WTC11 (cell line): ENCODE measurements at places on chromosomes 11 and 22. TPM values are rescaled to one million over a fixed set of nuclear protein-coding genes. Genes with fewer than 3 reads are reported as not detected.

DNA sequence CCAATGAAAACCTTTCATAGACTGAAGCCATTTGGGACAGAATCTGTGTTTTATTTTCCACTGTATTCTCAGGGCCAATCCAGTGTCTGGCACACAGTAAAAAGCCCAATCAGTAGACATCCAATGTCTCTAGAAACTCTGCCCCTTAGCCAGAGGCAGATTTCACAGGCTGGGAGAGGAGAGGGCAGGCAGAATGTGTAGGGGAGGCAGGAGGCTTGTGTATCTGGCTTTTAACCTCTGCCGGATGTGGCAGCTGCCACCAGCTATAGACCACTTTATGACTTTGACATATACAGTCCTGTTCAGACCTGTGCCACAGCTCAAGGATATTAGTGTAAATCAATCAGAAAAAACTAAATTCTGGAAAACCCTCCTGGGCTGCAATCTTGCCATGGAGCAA lies 4.4 kb downstream of the EXPH5 start:
- H3K4me3 ChIP-seq: no peak overlapping the region
- peaks cover 45% of the 10 kb centered on the region for H3K4me1 ChIP-seq
- peaks cover 17% of the 10 kb centered on the region for H3K27me3 ChIP-seq
- no peak for DNase-seq
- H3K36me3 ChIP-seq: no peaks in the 10 kb centered on the region; the same call in 1 of the 2 replicates

DNA sequence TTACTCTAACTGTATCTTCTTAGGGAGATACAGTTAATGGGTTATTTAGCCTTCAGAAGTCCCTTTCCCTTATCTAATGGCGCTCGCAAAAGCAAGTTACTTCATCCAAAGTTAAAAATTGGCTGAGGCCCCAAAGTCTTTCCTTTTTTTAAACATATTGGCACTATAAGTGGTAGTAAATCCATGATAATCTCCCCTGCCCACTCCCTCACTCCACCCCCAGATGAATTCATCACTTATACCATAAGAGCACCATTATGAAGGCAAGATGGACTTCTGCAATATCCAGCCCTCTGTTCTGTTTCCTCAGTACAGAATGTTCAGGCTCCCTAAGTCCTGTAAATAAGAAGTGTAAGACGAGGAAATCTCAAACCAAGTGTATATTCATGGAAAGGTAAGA lies 37.7 kb downstream of the CHKA start:
- H3K4me3 ChIP-seq: no peak overlapping the region
- peaks cover 26% of the 10 kb centered on the region for H3K36me3 ChIP-seq
- no peak for DNase-seq
- no peaks in the 10 kb centered on the region for H3K4me1 ChIP-seq

DNA sequence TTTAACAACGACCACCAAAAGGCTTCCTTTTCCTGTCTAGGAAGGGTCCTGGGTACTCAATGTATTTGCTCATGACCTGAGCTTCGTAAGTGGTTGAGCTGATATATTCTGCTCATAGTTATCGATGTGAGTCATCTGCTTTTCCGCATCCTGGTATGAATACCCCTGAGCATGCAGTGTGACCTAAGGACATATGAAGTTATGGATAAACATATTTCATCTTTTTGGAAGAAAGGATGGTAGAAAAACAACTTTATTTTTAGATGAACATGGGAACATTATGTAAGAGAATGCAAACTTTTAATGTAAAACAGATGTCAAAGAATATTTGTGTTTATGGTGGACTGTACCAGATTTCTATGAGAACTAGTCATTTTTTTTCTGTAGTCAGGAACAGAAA lies 28.4 kb downstream of the TRPC6 start:
- no peak for DNase-seq
- H3K4me1 ChIP-seq: no peaks in the 10 kb centered on the region
- H3K4me3 ChIP-seq: no peak overlapping the region

- H3K27ac ChIP-seq: no peak overlapping the region
- no peak for DNase-seq
- H3K4me1 ChIP-seq: peaks cover 7% of the 10 kb centered on the region
- no peak overlapping the region for H3K4me3 ChIP-seq
- no peaks in the 10 kb centered on the region for H3K36me3 ChIP-seq
- no peaks in the 10 kb centered on the region; the same call in 1 of the 2 replicates for H3K27me3 ChIP-seq
Observed at GRCh38 chr11:65806979-65807378, 20.1 kb downstream of the OVOL1 start.

DNA sequence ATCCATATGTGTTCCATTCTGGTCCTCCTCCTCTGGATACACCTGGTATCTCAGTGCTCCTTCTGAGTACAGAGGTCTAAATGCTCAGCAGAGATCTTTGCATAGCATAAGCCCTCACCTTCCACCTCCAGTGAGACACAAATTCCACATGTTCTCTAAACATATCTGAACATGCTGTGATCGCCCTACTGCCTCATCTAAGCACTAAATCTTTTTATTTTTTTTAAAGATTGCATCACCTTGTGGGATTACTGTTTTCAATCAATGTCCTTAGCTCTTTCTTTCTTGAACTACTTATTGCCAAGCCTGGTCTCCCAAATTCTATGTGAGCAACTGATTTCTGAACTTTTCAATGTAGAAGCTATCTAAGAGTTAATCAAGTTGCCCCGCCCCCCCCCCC lies 113.4 kb downstream of the TRPC6 start:
- no peak for DNase-seq
- no peaks in the 10 kb centered on the region for H3K27me3 ChIP-seq
- H3K36me3 ChIP-seq: no peaks in the 10 kb centered on the region
- H3K4me3 ChIP-seq: no peak overlapping the region

TTC36 gene
- 0.70 to 0.78 TPM (median 0.71 TPM) in 3 replicates for total RNA-seq

KDELR3 gene
- 5.7 to 10.3 TPM (median 7.7 TPM) in 3 replicates for total RNA-seq

OR6A2 gene
- 0.07 to 0.27 TPM (median 0.07 TPM) in 3 replicates for total RNA-seq

CD3E gene
- 0.85 to 1.0 TPM (median 0.87 TPM) in 3 replicates for total RNA-seq

DNA sequence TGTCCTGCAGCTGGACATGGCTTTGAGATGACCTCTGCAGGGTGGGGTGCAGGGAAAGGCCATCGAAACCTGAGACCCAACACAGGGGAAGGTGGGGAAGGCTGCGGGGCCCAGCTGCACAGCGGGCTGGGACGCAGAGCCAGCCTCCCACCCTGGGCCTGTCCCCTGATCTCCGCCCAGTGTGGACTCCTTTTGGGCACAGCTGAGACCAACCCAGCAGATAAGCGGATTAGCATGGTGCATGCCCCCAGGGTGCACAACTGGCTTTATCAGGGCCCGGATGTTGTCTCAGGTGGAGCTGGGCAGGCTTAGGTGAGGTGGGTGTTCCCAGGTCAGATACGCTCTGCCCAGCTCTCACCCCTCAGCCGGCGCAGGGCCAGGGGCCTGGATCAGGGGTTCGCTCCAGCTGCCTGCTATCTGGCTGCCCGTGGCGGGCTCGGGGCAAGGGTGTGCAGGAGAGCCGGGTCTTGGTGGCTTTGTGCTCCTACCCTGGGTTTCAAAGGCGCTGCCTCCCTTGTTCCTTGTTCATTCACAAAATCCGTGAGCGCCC lies 28.1 kb upstream of the MUC5AC start:
- H3K4me1 ChIP-seq: no peaks in the 10 kb centered on the region
- peaks cover 6% of the 10 kb centered on the region for H3K27me3 ChIP-seq
- H3K4me3 ChIP-seq: no peak overlapping the region
- peak; percentile 10 for DNase-seq

DNA sequence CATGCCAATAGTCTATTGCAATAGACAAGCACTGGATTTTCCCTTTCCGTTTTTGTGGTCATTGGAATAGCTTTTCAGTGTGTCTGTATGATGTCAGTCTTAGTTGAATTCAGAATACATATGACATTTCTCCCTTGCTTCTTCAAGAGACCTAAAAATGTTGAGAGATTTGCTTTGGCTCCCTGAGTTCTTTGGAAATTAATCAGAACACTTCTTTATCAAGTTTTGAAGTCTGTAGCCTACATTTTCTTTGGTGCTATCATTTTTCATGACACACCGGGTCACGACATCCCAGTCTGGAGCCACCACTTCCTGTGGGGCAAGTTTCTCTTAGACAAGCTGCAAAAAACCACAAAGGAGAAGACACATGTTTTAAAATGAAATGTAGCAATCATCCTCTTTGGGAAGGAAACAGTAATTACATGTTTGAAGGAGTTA lies 847.1 kb downstream of the OPCML start:
- no peaks in the 10 kb centered on the region for H3K36me3 ChIP-seq
- H3K27ac ChIP-seq: no peak overlapping the region
- peaks cover 18% of the 10 kb centered on the region for H3K4me1 ChIP-seq
- no peak for DNase-seq
- no peak overlapping the region for H3K4me3 ChIP-seq

DDT gene
- total RNA-seq: 194 to 238 TPM (median 205 TPM) in 3 replicates

DNA sequence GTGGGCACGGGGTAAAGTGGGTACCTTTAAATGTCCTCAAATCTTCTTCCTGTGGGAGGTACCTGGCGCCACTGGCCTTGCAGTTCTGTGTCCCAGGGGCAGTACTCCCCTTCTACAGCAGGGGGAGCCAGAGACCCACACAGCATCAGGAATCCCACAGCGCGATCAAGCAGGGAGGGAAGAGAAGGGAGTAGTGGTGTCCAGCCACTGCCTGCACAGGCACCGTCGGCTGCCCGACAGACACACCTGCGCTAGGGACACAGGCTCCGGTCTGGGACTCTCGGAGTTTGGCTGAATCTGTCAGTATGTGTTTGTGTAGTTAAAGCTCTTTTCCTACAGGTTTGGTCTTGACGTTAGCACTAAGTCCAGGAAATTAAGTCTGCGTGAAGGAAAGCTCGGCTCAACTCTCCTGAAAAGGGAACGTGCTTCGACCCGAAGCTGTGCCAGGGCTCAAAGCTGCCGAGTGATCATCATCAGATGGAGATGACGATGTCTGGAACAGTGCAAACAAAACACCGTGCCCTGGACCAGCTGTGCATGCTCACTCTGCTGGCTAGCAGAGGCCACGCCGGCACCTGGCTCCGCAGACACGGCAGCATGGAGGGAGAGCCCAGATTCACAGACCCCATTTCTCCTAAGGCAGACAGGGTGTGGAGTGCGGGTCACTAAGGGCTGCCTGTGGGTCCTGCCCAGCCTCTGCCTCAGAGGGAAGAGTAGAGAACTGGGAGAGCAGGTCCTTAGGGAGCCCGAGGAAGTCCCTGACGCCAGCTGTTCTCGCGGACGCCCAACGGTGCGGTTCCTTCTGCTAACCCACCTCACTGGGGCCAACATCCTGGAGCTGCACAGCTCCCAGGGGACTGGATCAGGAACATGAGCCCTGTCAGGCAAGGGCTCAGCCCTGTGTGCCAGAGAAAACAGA lies 56.0 kb upstream of the BID start:
- H3K27me3 ChIP-seq: no peaks in the 10 kb centered on the region
- no peak overlapping the region for H3K27ac ChIP-seq
- DNase-seq: peak; percentile 94
- H3K4me1 ChIP-seq: no peaks in the 10 kb centered on the region

OR51F1 gene
- not detected in 3 replicates for total RNA-seq

DNA sequence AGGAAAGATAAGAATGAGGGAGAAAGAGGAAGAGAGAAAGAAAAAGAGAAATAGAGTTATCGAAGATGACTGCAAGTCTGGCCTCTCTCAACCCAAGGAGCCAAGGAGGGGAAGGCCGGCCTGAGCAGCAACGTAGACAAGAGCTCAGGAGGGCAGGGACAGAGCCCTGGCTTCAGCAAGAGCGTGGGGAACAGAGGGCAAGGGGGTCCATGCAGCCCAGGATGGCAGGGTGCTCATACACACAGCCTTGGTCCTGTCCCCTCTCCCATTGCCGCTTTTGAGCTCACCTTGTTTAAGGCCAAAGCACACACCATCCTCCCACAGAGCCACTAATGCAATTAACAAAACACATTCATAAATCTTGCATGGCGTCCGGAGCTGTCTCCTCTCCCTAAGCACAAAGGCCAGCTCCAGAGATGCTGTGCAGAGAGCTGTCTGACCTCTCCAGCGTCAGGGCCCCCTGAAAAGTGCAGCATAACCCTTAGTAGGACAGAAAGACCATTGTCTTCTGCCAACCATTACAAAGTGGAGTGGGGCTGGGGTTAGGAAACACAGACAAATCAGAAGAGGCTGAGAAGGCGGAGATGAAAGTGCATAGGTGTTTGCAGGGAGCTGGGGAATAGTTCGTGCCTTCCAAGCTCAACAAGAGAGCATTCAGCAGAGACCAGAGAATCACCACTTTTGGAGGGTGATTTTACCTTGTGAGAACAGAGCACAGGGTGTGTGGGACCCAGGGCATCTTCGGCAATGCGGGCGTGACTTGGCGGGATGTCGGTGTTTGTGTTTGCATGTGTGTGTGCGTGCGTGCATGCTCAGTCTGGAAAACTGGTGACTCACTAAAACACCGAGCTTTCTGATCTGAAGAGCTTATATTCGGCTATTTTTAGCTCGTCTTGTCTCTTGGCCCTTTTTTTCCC lies 28.2 kb upstream of the JAM3 start:
- H3K4me1 ChIP-seq: peaks cover 28% of the 10 kb centered on the region
- DNase-seq: no peak
- no peaks in the 10 kb centered on the region; the same call in 1 of the 2 replicates for H3K36me3 ChIP-seq
- H3K4me3 ChIP-seq: no peak overlapping the region
- H3K27ac ChIP-seq: peak overlapping the region; percentile 81; the same call in 1 of the 2 replicates
- no peaks in the 10 kb centered on the region; the same call in 1 of the 2 replicates for H3K27me3 ChIP-seq

DNA sequence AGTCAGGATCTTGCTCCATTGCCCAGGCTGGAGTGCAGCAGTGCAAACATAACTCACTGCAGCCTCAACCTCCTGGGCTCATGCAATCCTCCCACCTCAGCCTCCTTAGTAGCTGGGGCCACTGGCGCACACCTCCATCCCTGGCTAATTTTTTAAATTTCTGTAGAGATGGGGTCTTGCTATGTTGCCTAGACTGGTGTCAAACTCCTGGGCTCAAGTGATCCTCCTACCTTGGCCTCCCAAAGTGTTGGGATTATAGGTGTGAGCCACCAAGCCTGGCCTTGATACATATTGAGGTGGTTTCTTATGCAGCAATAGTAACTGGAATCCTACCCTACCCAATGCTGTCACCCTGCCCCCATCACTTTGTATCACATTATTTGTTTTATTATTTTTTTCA lies 32.4 kb downstream of the SCUBE1 start:
- H3K27ac ChIP-seq: no peak overlapping the region
- no peaks in the 10 kb centered on the region for H3K27me3 ChIP-seq
- no peak for DNase-seq
- H3K4me1 ChIP-seq: peaks cover 9% of the 10 kb centered on the region
- no peaks in the 10 kb centered on the region for H3K36me3 ChIP-seq

GRCh38 chr11:94459576-94459975 lies 34.1 kb downstream of the MRE11 start:
- H3K27me3 ChIP-seq: no peaks in the 10 kb centered on the region
- DNase-seq: no peak
- no peak overlapping the region for H3K4me3 ChIP-seq
